Memory B cell (primary cell): ENCODE measurements at places on chromosomes 11 and 22.

DNA sequence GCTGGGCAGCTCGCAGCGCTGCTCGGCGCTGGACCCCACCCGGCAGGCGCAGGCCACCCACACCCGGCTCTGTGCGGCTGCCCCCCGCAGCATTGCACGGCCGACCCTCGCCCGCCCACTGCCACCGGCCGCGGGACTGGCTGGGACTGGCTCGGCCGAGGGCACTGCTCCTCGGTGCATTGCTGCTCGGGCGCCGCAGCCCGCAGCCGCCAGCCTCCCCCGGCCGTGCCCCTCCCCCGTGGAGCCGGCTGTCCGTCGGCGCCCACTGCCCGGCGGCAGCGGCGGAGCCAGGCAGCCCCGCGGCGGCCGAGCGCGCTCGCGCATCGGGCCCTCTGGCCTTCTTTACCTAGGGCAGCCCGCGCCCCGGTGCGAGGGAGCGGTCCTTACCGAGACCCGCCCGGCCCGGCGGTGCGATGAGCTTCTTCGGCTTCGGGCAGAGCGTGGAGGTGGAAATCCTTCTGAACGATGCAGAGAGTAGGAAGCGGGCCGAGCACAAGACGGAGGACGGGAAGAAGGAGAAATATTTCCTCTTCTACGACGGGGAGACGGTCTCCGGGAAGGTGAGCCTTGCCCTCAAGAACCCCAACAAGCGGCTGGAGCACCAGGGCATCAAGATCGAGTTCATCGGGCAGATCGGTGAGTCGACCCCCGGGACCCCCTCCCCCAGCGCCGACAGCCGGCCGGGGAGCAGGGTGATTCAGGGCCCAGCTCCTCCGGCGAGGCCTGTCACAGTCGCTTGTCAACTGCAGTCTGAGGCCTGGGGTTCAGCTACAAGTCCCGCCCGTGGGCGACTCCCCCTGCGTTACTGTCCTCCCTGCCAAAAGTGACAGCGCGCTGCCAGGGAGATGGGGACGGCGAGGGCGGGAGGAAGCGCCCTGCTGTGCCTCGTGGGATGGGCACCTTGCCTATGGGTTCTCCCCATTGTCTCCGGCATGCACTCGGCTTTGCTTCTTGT is 516 bp downstream of the VPS26B start:
- peak; percentile 37 for DNase-seq

- no peak for DNase-seq
Observed at GRCh38 chr11:128575174-128575960, 12.0 kb downstream of the ETS1 start.

- DNase-seq, result no peak
Observed at GRCh38 chr11:75792127-75792731, 22.8 kb upstream of the UVRAG start.

GRCh38 chr11:11629368-11629767 is 7.6 kb upstream of the GALNT18 start:
- no peak for DNase-seq

GRCh38 chr11:114354076-114354475 is 46.2 kb downstream of the C11orf71 start:
- DNase-seq, result no peak

DNA sequence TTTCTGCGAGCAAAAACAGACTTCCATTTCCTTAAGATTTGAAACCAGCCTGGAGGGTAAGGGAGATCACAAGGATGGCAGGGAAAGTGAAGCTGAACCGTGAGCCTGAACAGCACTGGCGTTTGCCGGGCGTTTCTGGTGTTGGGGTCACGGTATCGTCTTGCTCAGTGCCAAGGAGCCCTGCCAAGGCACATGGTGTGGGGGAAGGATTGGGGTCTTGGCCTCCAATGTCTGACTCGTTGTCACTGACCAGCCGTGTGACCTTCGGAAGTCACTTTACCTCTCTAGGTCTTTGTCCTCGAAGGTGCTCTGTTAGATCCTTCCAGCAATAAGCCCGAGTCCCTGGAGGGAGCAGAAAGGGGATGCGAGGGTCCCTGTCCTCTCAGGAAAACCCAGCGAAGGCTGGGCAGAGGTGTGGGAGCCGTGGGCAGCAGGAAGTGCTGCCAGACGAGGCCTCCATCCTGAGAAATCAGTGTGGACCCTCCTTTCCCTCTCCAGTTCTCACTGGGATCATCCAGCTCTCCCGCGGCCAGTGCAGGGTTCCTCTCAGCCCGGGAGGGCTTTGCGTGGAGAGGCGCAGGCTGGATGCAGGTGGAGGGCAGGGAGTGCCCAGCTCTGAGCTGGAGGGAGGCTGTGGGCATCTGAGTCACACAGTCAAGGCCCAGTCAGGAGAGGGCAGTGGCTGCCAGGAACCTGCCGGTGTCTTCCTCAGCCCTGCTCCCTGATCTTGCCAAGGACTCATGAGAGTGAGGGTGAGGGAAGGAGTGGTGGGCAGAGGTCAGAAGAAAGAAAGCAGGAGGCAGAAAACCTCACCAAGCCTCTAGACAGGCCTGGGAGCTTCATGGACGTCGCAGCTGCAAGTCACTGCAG is 18.9 kb downstream of the TOM1 start:
- no peak for DNase-seq

GRCh38 chr22:46415776-46416519 is 80.4 kb downstream of the TRMU start:
- no peak for DNase-seq

DNA sequence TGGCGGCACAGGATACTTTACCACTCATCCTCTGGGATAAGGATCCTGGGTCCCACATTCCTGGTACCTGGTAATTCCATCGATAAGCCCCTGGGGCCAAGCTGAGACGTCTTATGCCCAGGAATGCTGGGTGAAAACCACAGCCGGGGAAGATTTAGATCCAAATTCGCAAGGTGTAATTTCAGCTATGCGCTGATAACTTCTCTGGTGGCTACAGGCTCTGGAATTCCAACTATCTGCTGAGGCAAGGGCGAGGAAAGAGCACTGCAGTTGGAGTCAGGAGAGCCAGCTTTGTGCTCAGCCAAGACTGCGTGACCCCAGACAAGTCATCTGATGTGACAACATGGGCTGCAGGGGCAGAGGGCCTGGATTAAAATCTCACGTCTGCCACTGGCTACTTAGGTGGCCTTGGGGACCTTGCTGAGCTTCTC is 9.9 kb upstream of the MYEOV start:
- DNase-seq, result no peak

GRCh38 chr11:75516886-75517285 is 8.9 kb downstream of the GDPD5 start:
- no peak for DNase-seq

GRCh38 chr11:11662578-11662977 is 40.8 kb upstream of the GALNT18 start:
- no peak for DNase-seq

DNA sequence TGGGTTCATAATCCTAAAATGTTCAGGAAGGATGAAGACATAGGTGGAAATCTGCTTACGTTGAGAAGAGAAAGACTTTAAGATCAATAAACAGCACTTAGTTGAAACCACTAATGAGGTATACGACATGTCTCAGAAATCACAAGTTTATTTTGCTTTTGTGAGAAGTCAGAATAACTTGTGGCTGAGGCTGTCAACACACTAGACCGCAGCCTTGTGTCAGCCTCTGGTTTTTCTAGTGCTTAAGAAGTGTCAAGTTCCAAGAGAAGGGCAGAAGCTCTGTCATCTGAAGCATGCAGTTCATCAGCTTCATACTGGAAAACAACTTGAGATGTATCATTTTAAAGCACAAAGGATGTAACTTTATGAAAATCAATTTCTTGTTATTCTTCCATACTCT is 420.9 kb downstream of the METTL15 start:
- no peak for DNase-seq

DNA sequence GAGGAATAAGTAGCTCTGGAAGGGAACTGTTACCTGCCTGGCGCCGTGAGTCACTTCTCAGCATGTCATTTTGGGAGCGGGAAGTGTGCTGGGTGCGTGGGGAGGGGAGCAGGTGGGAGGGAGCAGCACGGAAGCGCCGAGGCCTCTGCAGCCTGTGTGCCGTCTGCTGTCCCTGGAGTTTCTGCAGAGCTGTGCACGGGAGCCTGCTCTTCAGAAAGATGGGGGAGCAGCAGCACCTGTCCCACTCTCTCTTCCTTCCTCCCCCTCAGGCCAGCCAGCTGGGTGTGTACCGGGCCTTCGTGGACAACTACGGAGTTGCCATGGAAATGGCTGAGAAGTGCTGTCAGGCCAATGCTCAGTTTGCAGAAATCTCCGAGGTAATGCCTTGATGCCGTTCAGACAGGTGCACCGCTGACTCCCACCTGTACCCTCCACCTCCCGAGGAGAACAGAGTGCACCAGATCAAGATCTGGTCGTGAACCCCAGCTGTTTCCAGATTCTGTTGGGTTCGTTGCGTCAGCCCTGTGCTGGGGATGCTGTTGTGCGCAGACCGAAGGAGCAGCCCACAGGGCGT is 87.9 kb downstream of the BCR start:
- DNase-seq, result no peak

GRCh38 chr22:40391417-40391816 is 21.0 kb downstream of the SGSM3 start:
- DNase-seq, result no peak

- no peak for DNase-seq
Observed at GRCh38 chr11:1162138-1162475, 4.4 kb downstream of the MUC5AC start.

DNA sequence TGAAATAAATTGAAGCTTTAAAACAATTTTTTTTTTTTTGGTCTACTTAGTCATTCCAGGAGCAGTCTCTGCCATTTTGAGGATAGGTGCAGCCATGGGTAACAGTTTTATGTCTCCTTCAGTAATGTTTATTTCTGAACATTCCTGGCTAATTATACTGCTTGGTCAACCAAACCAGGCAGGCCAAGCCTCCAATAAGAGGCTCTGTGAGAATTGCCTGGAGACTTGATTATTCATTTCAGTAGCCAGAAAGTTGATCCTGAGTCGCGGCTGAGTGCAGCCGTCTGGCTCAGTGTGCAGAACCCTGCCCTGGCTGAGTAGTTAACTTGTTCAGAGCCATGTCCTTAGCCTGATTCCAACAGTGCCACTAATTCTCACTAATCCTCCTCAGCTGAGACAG is 364.0 kb upstream of the FAT3 start:
- no peak for DNase-seq

DNA sequence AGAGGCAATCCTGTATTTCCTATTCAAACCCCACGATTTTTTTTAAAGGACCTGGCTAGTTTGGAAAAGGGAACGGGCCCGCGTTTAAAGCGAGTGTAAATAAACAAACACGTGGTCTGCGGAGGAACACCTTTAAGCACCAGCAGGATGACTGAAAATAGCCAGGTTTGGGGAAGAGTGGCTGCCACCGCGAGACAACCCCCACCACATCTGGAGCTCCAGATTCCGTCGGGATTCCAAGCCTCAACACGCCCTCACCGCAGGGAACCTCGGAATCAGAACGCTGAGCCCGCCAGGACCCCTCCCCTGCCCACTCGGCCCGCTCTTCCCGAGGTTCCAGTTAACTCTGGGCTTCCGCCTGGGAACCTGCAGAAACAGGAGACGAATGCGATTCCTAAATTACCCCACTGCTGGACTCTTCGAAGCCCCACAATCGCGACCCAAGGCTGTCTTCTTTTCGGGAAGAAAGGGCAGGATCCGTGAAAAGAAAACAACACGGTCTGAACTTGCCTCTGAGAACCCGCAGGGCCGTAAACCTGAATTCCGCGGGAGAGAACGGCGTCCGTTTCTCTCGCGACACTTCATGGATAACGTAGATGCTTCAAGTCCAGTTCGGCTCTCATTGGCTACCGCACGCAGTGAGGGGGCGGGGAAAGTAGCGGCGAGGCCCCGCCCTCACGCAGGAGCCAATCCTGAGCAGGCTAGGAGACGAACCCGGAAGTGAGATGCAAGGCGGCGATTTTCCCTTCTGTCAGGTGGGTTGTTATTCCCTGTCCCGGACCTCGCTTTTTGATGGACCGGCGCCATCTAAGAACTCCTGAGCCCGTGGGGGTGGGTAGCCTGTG is at the start of the genes ANKRD49 and MRE11:
TSS of gene ANKRD49 (plus strand) at position 704 of the 845 bp plus-strand sequence. CDS start 2,710 bp downstream, outside the sequence.
TSS of gene MRE11 (minus strand) at position 564 of the 845 bp plus-strand sequence. CDS start 1,043 bp downstream, outside the sequence.
- peak; percentile 97 for DNase-seq

GRCh38 chr11:19829109-19829837 is 116.6 kb downstream of the NAV2 start:
- no peak for DNase-seq

DNA sequence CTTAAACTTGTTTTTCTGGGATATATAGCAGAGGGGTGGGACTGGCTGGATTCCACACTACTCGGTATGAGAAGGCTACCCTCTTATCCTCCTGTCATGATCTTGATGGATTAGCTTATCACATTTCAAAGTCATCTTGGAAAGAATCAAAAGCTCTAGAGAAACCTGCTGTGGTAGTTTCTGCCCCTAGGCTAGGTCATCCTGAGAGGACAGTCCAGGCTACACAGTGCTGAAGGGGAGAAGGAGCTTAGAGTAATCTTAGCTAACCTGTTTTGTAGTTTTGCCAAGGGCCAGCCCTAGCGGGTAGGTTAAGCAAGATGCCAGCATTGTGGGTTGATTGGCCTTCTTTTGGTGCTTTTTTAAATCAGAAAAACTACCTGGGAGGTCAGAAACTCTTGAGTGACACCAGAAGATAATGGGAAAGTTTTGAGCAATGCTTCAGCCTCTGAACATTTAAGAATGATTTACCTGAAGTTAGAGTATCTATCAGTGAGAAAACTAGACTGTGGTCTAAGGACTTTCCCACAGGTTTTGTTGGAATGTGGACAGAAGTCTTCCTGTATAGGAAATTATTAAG is 21.3 kb downstream of the PIWIL4 start:
- no peak for DNase-seq

- no peak for DNase-seq
Observed at GRCh38 chr11:126978911-126979310, 21.7 kb downstream of the KIRREL3 start.

DNA sequence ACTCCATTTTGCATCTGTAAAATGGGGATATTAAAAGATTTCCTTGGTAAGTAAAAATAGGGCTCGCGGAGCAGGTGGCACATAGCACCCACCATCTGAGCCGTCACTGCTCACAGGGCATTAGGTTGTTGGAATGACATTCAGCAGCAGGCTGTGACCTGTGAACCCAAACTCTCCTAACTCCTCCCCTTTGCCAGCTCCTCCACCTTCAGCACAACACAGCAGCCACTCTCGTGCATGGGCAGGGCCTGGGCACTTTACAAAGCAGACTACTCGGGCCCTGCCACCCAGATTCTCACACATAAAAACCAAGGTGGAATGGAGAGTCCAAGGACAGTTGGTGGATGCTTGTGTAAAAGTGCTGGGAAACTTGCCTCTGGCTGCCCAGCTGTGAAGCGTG is 77.2 kb downstream of the FLI1 start:
- DNase-seq, result no peak

DNA sequence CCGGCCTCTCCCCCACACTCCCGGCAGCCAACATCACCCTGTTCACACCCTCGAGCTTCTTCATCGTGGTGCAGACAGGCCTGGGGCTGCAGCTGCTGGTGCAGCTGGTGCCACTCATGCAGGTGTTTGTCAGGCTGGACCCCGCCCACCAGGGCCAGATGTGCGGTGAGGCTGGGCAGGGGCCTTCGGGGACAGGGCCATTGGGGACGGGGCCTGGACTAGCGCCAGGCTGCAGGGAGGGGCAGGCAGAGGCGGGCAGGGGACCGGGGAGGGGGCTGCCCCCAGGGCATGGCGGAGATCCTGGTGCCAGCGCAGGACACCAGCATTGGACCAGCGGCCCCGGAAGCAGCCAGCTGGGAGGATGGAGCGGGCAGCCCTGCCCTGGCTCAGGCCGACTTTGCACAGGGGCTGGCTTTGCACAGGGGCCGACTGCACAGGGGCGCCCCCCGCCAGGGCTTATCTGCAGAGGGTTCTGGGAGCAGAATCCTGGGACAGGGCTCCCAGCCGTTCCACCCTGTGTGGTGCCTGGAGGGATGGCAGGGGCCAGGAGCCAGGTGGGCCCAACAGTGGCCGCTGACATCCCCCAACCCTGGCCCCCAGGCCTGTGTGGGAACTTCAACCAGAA is 8.6 kb downstream of the MUC5B start:
- DNase-seq, result no peak

- no peak for DNase-seq
Observed at GRCh38 chr22:19430890-19431541, 517 bp downstream of the HIRA start.

GRCh38 chr11:78226684-78227680 is 38.3 kb downstream of the USP35 start:
- DNase-seq, result no peak
